ENCODE measurements at places on chromosomes 16 and 17. TPM values are rescaled to one million over a fixed set of nuclear protein-coding genes. Genes with fewer than 3 reads are reported as not detected.

The FOXN1 gene
- not detected for total RNA-seq

The DNAI2 gene
- total RNA-seq: not detected

DNA sequence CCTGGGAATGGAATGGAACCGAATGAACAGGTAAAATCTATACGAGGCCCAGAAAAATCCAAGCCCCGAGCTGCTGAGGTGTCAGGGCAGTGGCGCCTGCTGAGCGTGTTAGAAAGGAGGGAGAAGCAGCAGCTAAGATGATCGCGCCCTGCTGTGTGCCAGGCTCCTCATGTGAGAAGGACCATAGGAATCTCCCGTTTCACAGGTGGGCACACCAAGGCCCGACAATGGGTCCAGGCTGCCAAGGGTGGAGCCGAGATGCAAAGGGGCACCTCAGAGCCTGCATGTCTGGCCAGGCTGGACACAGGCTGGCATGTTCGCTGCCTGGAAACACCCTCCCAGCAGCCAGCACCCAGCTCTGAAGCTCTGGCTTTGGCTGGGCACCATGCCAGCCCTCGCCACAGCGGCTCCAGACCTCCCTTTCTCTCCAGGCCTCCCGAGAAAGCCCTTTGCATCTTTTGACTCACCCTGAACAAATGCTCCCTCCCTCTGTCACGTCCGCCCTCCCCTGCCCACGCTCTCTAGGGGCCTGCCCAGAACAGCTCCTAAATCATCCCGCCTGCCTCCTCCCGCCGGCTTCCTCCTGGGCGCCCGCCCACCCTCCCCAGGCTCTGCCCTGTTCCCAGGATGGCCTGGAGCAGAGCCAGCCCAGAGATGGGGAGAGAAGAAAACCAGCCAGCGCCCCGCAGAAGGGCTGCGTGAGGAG lies 217.8 kb upstream of the GSE1 start:
- peak; percentile 64 for DNase-seq

DNA sequence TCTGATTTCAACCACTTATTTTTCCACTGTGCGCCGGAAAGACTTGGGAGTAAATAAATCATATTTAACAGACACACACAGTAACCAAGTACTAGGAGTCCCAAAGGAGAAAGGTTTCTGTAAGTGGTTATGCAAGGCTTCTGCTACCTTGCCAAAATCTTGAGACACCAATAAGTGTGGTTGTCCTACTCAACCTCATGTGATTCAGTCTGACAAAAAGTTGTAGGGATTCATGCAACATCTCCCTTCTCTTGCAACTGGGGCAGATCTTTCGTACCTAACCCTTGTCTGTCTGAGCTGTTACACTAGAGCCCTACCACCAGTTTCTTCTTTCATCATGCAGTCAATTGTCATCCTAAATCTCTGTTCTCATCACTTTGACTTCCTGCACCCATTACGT lies 69.9 kb upstream of the NUDT7 start:
- no peak for DNase-seq

- DNase-seq: no peak
These were observed 1.0 kb upstream of the RHOT1 start for GRCh38 chr17:32141258-32141657.

DNA sequence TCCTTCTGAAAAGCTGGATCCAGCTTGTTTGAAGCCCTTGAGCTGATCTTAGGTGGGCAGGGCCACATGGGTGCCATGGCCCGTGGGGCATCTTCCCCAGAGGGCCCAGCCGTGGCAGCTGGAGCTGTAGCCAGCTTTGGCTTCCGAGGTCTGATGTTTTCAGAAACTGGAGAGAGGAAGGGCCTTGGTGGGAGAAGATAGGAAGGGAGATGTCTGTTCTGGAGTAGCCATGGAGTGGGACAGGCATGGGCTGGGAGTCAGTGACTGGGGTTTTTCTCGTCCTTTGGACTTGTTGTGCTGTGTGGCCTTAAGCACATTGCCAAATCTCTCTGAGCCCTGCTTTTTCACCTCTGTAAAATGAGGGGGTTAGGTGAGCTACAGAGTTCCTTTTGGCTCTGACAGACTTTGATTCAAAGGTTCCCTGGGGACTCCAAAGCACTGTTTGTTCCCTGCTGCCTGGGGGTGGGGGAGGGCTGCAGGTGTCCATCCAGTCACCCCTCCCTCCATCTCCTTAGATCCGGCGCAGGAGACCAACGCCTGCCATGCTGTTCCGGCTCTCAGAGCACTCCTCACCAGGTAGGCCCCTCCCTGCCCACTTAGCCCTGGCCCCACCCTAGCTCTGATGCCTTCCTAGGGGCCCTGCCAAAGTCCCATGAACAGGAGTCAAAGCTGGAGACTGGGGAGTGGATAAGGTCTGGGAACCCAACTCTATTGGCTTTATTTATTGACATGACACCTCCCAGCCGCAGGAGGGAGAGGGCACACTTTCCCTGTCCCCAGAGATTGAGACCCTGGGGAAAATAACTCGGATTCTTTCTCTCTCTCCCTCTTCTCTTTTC lies 2.1 kb downstream of the PPP1R1B start:
- DNase-seq: no peak

Measured in omental fat pad (tissue), 4 donors.